ENCODE measurements at places on chromosomes 2 and 18.

DNA sequence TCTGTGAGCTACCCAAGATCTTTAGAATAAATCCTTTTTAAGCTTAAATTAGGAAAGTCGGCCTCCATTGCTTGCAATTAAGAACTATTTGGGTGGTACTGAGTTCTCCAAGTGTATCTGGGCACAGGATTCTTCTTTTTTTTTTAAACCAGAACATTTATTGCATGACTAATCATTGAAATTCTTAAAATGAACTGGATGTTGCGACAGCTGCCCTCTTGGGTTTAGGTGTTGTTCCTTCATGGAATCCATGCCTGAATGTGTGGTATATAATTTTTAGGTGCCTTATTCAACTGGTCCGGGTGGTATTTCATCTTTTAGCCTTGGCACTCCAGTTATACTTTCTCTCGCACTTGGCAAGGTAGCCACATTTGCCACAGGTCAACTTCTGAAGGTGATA lies 14.5 kb upstream of the KCNK3 start:
- no peak for DNase-seq

- DNase-seq = no peak
Measured at GRCh38 chr2:216320852-216321251, 51.4 kb downstream of the MARCHF4 start.

DNA sequence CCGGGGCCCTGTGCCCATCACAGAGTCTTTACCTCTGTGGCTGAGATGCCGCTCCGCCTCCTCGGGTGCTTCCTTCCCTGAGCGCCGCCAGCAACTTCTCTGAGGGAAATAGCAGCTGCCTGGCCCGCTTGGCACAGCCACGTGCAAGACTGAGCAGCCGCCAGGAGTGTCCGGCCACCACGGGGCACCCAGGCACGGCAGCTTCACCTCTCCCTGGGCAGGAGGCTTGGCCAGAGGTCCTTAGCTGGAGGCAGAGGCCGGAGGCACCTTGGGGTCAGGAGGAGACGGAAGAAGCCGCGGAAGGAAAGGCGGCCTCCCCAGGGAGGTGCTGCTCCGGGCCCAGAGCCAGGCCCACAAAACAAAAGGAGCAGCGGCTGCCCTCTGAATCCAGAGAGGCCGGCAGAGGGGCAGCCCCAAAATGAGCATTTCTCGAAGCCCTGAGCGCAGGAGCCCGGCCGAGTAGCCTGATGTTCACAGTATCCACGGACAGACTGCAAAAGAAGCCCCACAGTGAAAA lies 6.0 kb upstream of the LIMS2 start:
- DNase-seq = no peak

DNA sequence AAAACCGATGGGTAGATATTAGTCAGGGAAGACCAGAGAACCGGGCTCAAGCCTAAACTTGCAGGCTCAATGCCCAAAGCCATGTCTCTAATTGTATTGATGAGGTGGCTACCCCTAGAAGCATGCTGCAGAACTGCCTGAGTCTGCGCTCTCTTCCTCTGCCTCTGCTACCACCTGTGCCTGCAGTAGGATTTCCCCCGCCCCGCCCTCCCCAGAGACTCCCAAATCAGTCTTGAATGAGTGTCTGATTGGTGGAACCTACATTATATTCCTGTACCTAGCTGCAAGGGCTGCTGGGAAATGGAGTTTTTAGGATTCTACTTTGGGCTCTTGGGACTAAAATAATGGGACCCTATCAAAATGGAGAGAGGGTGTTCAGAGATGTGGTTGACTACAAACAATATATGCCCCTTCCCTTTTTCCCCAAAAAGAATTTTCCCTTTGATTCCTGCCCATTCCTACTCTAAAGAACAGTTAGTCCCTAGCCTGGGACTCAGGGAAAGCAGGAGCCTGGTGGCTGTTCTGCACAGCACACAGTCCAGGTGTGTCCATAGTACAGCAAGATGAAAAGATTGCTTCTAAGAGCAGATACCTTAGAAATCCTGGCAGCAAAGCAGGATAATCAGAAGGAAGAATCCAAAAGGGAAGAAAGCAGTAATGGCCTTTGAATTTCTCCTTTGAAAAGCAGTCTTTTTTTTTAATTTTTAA lies 12.5 kb downstream of the GRP start:
- DNase-seq = no peak

GRCh38 chr2:180980943-180981911 lies 822 bp downstream of the UBE2E3 start:
- DNase-seq = peak; percentile 43

DNA sequence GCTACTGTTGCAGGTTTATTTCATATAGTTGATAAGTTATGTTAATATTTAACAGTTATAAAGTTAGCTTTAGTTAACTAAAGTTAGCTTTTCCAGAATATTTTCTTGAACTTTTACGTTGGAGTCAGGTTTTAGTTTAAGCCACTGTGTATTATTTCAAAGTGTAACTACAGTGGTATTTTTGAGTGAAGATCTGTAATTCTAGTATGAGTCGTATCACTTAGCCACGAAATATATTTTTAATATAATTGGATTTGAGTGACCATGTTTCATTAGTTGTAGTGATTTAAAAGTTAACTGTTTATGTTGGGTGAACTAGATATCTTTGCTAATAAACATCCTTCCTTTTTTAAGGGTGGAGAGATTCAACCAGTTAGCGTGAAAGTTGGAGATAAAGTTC lies 2.5 kb downstream of the HSPE1 start:
- no peak for DNase-seq

- DNase-seq = no peak
Measured at GRCh38 chr2:135096665-135097446, 44.8 kb downstream of the RAB3GAP1 start.

DNA sequence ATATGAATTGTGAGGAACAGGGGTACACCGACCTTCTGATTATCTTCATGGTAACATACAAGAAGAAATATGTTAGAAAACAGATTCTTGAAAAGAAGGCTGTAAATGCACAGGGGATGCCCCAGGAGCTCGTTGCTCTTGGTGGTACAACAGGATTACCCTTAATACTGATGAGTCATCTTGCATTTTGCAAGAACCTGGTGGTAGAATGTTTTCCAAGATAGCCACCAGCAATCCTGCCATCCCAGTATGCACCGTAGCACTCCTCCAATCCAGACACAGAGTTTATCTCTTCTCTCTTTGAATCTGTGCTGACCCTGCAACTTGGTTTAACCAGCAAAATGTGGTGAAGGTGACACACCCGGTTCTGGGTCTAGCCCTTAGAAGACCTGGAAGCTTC lies 238.3 kb downstream of the EN1 start:
- DNase-seq = no peak

DNA sequence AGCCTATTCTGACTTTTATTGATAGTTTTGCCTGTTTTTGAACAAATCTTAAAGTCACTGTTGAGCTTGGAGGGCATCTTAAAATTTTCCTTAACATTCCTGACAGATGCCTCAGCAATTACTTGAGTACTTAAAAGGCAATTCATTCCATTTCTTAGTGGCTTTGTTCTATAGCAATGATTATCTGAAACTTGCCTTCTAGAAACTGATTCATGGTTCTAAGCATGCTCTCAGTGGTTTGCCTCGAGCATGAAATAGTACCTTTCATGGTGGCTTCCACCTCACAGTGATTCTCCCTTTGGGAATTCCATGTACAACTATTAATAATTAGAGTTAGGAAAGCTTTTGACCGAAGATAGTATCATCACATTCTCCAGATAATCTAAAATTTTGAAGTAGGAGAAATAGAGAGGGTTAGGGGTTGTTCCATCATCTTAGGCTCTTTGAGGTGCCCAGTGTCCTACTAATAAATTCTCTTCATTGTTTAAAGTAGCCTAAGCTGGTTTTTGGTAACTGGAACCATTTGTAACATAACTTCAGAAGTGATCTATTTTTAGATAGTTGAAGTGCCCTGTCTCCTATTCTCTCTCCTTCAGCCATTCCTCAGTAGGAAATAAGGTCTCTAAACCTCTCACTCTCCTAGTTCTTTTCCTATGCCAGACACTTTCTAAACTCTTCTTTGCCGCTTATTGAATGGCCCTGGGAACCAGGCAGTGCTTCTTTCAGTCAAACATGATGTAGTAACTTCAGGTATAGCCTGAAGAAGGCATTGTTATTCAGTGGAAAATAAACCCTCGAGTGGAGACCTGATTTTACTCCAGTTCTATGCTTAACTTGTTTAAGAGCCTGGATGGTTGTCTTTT lies 156.1 kb downstream of the HAUS1 start:
- DNase-seq = no peak

DNA sequence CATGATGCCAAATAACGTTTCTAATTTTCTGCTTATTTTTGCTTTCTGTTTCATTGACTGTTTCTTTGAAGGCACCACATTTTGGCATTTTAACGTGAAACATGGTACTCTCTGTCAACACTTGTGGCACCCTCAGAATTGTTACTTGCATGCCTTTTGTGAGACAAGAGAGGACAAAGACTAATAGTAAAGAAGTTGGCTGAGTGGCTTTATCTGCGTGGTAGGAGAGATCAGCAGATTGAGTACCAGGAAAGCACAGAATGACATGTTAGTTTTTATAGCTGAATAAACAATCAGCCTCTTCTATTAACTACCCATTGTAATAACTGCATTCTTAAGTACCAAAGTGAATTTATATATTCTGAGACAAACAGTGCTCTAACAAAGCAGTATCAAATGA lies 8.6 kb downstream of the ZNF638 start:
- no peak for DNase-seq

DNA sequence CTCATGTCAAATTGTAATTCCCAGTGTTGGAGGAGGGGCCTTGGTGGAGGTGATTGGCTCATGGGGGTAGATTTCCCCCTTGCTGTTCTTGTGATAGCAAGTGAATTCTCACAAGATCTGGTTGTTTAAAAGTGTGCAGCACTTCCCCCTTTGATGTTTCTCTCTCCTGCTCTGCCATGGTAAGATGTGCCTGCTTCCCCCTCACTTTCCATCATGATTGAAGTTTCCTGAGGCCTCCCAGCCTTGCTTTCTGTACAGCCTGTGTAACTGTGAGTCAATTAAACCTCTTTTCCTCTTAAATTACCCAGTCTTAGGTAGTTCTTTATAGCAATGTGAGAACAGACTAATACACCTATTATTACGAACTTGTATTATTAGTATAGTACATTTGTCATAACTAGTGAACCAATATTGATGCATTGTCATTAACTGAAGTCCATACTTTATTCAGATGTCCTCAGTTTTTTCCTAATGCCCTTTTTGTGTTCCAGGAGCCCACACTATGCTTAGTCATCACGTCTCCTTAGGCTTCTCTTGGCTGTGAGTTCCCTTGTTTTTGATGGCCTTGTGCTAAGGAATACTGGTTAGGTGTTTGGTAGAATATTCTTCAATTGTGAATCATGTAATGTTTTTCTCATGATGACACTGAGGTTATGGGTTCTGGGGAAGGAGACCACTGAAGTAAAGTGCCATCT lies 4.5 kb upstream of the MAP3K2 start:
- DNase-seq = no peak

- DNase-seq = no peak
Measured at GRCh38 chr2:177709986-177710401, 317.4 kb downstream of the AGPS start.

DNA sequence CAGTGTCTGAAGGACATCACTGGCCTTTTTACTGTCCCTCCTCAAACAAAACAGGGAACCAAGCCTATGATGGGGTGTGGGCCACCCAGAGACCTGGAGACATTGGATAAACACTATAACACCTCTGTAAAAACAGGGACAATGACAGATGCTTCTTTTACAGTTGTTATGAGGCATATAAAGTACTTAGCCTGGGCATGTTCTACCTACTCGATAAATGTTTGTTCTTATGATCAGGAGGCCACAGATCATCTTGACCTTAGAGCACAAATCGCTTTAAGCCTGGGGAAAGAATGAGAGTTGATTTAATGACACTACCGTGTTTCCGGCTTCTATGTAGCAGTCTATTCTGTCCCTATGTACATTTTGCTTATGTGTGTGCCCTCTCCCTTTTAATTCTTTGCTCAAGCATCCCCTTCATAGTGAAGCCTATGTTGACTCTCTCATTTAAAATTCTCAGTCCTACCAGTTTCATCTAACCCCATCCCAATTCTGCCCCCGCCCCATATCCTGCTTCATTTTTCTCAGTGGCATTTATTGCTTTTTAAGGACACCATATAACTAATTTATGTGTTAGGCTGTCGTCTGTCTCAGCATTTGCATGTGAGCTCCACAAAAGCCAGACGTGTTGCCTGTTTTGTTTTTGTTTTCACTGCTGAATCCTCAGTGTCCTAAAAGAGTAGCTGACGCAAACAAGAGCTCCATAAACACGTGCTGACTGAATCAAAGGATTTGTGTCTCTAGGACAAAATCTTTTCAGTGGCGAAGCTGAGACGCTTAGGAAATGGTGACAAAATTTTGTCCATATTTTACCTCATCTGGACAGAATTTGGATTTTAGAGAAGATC lies 182.3 kb upstream of the ST6GAL2 start:
- DNase-seq = no peak

GRCh38 chr2:105795575-105795934 lies 50.8 kb downstream of the NCK2 start:
- DNase-seq = no peak

DNA sequence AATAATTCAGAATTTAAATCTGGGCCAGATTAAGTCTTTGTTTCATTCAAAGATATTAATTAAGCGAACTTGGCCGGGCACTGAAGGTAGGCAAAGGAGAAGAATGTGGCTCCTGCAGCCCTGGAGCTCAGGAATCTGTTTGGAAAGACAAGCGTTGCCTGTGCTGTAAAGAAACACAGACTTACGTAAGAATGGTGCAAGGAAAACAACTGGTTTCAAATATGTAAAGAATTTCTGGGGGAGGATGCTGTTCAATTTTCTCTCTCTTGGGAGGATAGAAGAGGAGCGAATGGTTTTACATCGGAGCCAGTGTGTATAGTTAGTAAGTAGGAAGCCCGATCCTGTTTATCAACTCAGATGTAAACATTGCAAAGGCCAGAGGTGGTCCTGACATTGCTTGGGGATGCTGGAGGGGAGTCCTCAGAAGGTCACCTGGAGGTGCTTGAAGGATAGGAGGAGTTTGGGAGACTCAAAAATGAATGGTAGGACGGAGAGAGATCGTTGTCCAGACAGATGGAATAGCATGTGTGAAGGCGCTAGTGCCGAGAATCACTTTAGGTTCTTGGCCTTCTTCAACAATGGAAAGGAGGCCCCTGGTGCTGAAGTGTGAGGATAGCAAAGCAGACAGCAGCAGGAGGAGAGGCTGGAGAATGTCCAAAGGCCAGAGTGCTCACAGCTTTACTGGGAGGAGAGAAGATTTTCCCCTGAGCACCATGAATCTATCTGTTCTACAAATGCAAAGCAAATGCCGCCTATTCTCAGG lies 456.1 kb downstream of the LPIN1 start:
- DNase-seq = no peak
